ENCODE measurements at places on chromosomes 2 and 18.

DNA sequence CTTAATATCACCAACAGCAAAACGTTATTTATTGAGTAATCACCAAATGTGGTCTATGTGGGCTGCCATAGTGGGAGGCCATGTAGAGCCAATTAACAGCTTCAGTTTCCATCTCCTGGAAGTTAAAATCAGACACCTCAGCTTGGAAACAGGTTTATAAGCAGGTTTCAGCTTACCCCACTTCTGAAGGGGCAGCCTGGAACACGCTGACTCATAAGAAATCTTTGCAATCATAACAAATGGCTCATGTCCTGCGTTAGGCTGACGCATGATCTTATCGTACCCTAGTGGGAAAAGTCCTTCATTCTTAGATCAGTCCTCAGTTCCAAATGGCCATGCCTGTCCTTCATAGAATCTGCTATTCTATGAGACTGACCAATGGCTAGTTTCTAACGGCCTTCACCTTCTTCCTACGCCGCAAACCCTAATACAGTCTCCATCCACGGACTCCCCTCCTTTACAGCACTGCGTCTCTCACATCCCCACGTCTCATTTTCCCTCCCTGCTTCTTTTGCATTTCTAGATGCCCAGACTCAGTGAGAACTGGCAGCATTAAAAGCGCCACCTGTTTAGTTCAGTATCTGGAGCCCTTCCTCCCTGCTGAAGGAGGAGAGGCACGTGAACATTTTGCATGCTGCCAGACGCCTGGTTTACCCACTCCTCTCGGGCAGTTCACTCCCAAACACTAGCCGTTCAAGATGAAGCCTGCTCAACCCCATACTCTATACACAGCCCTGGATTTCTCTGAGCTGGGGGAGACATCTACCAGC is 24.2 kb upstream of the BZW1 start:
- DNase-seq, result no peak

GRCh38 chr2:20451341-20451740 is 4.5 kb downstream of the RHOB start:
- no peak for DNase-seq

DNA sequence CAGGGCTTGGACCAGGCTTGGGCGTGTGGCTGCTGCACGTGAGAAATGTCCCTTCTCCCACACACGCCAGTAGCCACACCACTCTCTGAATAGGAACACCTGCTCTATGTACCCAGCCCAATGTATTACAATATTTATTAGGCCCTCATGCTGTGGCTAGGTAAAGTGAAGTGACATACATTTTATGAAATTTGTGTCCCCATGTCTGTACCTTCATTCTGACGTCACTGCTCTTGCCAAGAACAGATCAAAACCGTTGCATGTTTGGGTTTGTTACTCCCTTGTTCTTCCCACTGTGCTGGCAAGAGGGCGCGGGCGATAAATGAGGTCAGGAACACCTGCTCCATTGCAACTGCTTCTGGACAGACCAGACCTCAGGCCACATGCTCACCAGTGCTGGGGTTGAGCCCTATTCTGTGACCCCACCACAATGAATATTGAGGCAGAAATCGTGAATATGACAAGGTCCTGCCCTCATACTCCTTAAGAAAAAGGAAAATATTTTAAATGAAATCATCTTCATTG is 436.4 kb upstream of the SALL3 start:
- no peak for DNase-seq

- no peak for DNase-seq
Measured at GRCh38 chr2:195813421-195813820, 156.4 kb downstream of the SLC39A10 start.

DNA sequence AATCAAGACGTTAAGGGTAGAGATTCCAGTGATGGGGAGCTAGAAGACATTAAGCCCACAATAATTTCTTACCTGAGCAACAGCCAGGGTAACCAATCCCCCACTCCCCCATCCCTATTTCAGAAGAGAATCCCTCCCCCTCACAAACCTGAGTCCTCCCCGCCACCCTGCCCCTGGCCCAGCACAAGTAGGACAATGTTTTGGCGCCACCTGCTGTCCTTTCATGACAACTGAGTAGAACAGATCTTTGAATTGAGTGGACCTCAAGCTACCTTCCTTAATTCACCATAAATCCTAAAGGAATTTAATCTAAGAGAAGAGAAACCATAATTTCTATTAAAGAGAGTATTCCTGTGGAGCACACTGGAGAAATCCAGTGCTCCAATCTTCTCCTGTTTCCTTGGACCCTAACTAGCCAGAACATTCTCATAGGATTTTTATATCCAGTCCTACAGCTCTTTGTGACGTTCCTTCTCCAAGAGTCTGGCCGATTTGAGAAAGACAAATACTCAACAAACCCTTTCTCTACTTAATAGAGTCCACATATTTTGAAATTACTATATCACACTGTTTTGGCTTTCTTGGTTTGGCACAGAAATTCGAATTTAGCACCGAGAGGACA is 41.1 kb downstream of the NHEJ1 start:
- peak; percentile 71 for DNase-seq

DNA sequence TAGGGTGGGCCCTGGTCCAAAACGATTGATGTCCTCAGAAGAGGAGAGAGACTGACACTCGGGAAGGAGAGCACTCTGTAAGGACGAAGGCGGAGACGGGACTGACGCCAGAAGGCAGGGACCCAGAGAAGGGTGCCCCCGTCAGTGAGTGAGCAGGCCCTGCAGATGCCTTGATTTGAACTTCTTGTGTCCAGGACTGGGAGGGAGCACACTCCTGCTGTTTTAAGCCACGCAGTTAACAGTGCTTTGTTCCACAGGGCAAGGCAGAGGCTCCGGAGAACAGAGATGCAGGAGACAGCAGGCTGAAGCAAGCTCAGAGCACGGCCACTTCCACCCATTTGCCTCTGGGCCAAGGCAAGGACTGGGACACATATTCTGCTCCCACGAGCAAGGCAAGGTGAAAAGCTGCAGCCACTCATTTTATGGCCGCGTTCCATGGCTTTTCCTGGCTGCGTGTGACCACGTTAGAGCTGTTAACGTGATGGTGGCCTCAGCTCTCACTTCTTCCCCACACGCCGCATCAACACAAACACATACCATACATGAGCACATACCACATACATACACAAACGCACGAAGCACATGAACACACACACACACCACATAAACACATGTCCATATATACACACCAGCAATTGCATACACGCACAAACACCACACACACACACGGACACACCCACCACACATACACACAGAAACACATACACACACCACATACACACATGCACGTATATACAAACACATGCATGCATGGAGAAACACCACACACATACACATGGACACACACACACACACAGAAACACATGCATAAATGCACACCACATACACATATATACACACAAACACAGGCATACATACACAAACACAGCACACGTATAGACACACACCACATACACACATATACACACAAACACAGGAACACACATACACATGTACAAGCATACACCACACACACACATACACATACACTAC is 521.0 kb upstream of the MYT1L start:
- no peak for DNase-seq

DNA sequence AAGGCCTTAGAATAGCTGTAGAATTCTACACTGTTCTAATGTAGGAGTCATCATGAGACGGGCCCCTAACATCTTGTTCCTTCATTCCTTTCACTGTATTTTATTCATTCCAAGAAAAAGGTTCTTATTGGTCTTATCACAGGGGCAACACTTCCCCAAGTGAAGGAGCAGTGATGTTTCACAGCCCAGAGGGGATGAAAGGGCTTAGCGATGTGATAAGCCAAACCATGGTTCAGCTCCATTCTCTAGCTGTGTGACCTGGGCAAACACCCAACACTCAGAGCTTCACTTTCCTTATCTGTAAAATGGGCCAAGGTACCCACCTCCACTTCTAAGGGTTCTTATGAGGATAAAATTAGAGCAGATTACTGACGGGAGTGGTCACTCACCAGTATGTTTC is 25.4 kb upstream of the HS6ST1 start:
- no peak for DNase-seq

DNA sequence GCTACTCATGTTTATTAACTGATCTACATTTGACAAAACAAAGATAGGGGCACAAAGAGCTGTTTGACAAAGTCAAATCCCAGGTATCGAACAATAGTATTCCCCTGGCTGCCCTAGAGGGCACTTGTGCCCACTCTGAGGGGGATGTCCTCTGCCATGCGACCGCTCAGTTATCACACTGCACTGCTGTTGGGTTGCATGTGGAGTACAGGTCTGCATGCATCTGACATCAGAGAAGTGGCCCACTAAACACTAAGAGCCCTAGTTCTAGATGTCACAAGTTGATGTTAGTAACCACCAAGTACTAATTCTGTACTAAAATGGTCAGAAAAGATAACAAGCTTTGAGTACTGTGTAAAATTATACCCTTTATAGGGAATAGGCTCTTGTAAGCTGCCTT is 20.1 kb upstream of the FLACC1 start:
- no peak for DNase-seq

DNA sequence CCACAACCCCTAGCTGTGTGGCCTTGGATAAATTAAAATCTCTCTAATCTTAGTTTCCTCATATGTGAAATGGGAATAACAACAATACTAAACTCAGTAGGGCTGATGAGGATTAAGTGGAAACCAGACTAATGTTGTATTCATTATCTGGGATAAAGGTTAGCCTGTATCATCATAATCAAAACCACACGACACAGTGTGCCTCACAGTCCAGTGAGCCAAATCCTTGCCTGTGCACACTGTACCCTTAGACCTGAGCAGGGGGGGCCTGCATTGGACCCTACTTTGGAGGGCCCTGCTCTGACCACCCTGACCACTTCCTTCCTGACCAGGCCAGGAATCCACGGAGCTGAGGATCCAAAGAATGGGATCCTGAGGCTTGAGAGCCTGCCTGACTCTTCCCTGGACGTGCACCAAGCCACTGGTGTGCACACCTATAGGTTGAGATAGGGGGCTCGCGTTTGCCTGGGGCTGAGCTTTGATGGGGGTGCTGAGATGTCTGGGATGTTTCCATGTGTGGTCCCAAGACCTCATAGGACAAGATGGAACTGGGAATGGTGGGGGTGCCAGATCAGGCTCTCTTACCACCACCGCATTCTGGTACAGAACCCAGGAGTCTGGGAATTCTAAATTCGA is 69.7 kb downstream of the TGOLN2 start:
- no peak for DNase-seq

GRCh38 chr2:116142644-116143227 is 1671.8 kb upstream of the DDX18 start:
- DNase-seq, result no peak

DNA sequence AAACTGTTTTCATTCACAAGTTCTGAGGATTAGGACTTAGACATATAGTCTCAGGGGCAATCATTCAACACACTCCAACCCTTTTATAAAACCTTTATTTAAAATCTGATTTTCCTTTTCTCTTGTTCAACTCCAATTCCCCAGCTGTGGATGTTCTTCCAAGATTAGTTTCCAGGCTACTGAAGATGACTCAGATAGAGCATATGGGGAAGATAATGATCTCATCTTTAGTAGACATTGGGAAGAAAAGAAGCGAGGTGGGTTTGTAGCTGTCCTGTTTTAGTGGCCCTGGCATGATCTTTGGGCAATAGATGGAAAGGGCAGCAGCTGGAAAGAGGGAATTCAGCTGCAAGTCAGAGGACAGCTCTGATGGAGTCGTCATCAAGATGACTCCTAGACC is 247.7 kb upstream of the CCDC68 start:
- no peak for DNase-seq

- no peak for DNase-seq
Measured at GRCh38 chr2:47010176-47010575, 94.6 kb upstream of the MCFD2 start.

GRCh38 chr2:235046589-235046988 is 94.8 kb downstream of the SH3BP4 start:
- no peak for DNase-seq

GRCh38 chr2:171626949-171627348 is 60.3 kb upstream of the DYNC1I2 start:
- DNase-seq, result no peak

DNA sequence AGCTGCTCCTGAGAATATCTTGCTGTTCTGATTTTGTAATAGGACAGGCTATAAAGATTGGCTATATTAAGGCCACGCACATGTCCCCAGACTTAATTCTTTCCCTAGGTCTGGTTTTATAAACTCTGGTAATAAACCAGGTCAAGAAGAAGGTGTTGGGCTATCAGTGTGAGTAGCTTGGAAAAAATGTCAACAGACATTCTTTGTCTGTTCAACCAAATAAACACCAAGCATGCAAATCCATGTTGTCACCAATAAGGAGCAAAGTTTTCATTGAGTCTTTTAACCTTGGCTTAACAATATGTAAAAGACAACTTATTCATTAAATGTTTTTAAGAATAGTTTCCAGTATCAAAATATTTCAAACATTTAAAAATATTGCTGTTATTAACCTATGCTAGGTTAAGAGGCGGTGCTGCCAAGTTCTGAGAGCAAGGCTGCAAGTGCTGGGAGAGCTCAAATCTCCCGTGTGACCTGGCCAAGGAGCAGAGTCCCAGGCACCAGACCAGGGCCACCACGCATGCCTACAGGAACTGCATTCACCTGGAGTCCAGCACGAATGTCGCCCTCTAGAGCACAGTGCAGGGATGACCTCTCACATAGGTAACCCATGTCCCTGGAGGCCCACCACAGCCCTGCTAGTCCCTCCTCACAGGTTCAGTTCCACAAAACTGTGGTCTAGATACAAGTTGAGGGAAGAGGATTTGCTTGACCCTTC is 120.5 kb upstream of the POU3F3 start:
- peak; percentile 24 for DNase-seq

DNA sequence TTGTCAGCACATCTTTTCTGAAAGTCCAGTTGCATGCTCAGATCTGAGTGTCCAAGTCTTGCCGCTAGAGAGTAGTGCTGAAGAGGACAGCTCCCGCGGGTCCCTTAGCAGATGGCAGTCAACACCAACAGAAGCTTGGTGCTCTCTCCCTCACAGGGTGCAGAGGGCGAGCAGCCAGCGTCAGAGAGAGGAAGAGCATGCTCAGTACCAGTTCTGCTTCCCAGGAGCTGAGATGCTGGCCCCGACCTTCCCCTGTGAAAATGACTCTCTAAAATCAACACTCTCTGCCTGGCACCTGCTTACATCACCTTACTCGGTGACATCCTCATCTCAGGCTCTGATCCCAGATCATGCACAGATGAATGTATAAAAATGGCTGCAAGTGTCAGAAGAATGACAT is 86.0 kb upstream of the TWIST2 start:
- DNase-seq, result peak; percentile 30

DNA sequence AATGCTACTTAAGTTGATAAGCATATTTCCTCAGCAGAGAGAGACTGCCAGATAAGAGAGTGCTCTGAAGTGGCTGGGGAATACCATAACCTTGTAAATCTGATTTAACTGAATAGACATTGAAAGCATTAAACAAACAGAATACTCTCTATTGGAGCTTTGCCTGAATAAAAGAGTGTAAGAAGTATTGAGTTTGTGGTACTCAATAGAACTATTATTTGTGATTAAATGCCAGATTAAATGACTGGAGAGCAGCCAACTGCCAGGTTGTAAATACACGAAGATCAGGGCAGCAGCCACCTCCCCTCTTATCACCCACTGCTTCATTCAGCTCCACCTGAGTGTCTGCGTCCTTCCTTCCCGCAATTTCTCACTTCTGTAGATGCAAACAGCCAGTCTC is 373.6 kb downstream of the DCDC2C start:
- DNase-seq, result no peak
